Ascending aorta (tissue), 2 donors: ENCODE measurements at places on chromosomes 6 and 20. TPM values are rescaled to one million over a fixed set of nuclear protein-coding genes. Genes with fewer than 3 reads are reported as not detected.

FAM83C gene
- not detected for total RNA-seq

PAX1 gene
- total RNA-seq = not detected

RAD21L1 gene
- not detected for total RNA-seq

DNA sequence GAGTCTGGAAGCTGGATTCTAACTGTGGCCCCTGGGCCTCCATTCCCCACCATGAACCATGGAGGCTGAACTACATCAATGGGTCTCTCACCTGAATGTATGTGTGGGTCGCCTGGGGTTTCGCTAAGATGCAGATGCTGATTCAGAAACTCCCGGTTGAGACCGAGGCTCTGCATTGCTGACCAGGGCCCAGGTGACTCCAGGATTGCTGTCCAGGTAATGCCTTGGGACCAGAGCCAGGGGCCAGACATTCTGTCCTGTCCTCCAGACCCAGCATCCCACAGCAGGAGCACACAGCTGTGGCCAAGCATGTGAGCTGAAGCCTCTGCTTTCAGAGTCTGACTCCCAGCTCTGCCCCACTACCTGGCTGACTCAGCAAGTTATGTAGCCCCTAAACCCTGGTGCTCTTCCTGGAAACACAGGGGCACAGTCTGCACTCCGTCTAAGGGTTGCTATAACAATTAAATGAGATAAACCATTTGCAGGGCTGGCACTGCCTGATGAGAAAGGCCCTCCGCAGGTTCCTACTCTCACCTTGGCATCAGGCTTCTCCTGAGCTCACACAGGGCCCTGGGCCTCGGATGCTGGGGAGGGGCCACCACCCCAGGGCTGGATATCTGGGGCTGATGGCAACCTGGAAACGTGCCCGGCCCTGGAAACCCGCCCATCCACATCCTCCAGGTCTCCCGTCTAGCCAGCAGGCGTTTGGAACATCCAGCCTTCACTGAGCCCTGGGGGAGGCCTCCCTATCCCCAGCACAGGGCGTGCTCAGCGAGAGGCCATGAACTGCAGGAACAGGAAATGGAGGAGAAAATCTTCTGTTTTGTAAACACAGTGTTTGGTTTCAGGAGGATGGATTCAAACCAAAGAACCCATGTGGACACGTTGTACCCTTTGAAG is 175.7 kb downstream of the DLL1 start:
- DNase-seq = peak; percentile 35
- H3K4me3 ChIP-seq = no peak overlapping the region
- H3K4me1 ChIP-seq = no peaks in the 10 kb centered on the region
- no peak overlapping the region for H3K27ac ChIP-seq
- no peaks in the 10 kb centered on the region for H3K36me3 ChIP-seq

GRCh38 chr6:168264593-168265335 is 54.8 kb downstream of the DACT2 start:
- DNase-seq = no peak
- no peaks in the 10 kb centered on the region for H3K27me3 ChIP-seq
- no peak overlapping the region for H3K27ac ChIP-seq
- H3K36me3 ChIP-seq = no peaks in the 10 kb centered on the region

DNA sequence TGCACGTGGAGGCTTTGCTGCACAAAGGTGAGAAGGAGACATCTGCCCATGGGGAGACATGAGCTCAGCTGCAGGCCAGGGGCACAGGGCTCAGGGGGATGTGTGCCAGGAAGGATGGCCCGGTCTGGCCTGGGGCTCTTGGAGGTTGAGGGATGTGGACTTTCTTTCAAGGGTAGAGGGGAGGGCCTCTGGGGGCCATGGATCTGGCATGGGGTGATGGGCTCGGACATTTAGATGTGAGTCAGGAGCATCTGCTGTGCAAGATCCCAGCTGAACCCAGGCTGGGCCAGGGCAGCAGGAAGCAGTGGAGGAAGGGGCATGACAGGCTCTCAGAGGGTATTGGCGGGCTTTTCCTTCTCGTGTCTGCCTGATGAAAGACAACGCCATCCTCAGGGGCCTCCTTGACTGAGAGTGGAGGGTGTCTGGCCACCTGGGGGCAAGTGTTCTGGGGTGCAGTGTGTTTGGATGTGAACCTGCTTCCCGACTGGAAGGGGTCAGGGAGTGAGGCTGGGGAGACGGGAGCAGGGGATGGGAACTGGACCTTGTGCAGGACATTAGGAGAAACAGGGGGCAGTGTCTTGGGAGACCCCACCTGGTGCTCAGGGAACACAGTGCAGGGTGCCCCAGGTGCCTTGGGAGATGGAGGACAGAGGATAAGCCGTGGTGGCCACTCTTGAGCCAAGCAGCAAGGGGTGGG is 156.1 kb downstream of the ERMARD start:
- no peak overlapping the region for H3K27ac ChIP-seq
- DNase-seq = no peak
- H3K36me3 ChIP-seq = no peaks in the 10 kb centered on the region
- H3K4me3 ChIP-seq = no peak overlapping the region

GRCh38 chr6:129777371-129777770 is 67.4 kb upstream of the ARHGAP18 start:
- H3K27ac ChIP-seq = no peak overlapping the region
- no peaks in the 10 kb centered on the region for H3K27me3 ChIP-seq

DNA sequence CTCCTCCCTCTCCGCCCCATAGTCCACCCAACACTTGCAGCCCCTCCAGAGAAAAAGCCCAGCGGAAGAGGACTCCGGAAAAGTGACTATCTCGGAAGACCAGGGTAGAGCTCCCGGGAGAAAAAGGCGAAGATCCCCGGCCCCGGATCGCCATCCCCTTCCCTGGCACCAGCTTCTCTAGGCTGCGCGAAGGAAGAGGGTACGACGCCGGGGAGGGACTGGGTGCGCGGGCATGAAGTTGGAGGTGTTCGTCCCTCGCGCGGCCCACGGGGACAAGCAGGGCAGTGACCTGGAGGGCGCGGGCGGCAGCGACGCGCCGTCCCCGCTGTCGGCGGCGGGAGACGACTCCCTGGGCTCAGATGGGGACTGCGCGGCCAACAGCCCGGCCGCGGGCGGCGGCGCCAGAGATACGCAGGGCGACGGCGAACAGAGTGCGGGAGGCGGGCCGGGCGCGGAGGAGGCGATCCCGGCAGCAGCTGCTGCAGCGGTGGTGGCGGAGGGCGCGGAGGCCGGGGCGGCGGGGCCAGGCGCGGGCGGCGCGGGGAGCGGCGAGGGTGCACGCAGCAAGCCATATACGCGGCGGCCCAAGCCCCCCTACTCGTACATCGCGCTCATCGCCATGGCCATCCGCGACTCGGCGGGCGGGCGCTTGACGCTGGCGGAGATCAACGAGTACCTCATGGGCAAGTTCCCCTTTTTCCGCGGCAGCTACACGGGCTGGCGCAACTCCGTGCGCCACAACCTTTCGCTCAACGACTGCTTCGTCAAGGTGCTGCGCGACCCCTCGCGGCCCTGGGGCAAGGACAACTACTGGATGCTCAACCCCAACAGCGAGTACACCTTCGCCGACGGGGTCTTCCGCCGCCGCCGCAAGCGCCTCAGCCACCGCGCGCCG is 822 bp downstream of the FOXQ1 start:
- peak overlapping the region; percentile 58 for H3K4me3 ChIP-seq
- peaks cover 7% of the 10 kb centered on the region for H3K4me1 ChIP-seq
- H3K36me3 ChIP-seq = no peaks in the 10 kb centered on the region
- H3K27me3 ChIP-seq = peaks cover 20% of the 10 kb centered on the region
- DNase-seq = no peak

- no peak overlapping the region for H3K27ac ChIP-seq
- no peak for DNase-seq
- H3K27me3 ChIP-seq = peaks cover 6% of the 10 kb centered on the region
- H3K4me1 ChIP-seq = no peaks in the 10 kb centered on the region
- H3K4me3 ChIP-seq = no peak overlapping the region
- H3K36me3 ChIP-seq = no peaks in the 10 kb centered on the region
These were observed 30.5 kb downstream of the TFAP2B start for GRCh38 chr6:50848989-50849795.
